ENCODE measurements at places on chromosomes 12 and 14.

DNA sequence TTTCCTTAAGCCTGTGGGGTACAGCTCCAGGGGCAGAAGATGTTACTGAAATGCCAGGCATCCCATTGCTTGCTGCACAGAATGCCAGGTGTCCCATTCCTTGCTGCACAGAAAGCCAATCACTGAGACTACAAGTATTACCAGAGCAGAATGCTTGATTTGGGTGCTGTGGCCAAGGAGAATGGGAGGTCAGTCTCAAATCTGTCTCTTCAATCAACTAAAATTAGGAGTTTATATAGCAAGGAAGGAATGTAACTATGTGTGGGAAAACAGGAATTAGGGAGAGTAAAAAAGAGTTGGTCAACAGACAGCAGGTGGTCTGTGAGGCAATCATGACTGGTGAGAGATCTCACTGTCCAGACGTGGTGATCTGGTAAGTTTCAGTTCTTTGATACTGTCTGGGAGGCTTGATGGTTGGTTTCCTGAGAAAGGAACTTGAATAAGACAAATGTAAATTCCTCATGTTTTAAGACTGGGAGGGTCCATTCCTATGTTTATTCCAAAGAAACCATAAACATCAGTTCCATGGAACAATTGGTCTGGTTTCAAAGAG lies 31.2 kb upstream of the VASH1 start:
- H3K36me3 ChIP-seq, result no peaks in the 10 kb centered on the region
- no peak overlapping the region for H3K27ac ChIP-seq
- H3K4me1 ChIP-seq, result no peaks in the 10 kb centered on the region
- no peak for DNase-seq
- H3K27me3 ChIP-seq, result peaks cover 6% of the 10 kb centered on the region
- no peak overlapping the region for H3K4me3 ChIP-seq

DNA sequence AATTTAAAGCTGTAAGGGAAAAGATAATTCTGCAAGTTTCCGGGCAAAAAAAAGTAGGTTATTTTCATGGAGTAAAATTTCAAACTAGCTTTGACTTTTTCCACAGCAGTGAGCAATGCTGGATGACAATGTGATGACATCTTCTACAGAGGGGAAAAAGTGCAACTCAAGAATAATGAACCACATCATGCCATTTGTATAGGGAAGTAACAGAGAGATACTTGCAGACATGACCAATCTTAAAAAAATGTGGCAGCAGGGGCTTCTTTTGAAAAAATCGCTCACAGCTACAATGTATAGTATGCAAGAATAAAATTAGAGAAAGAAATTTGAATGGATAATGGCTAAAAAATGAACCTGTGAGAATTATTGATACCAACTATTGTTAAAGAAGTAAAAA lies 115.5 kb downstream of the DHRS2 start:
- H3K27ac ChIP-seq, result no peak overlapping the region
- H3K4me3 ChIP-seq, result no peak overlapping the region
- no peak for DNase-seq
- H3K27me3 ChIP-seq, result no peaks in the 10 kb centered on the region
- H3K36me3 ChIP-seq, result no peaks in the 10 kb centered on the region
- no peaks in the 10 kb centered on the region for H3K4me1 ChIP-seq

DNA sequence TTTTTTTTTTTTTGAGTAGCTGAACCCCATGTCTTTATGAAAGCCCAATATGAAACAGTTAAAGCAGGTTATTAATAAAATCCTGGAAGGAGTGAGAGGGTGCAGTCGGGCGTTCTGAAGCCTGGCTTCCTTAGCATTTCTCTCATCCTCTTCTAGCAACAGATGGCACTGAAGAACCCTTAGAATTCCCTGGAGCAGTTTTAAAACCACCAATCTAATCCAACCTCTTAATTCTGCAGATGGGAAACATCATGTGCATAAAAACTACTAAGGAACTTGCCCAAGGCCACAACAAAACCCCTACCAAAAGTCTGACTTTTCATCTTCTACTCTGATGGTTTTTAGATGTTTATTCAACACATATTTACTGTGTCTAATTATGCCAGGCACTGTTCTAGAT lies 25.2 kb downstream of the PRDM4 start:
- no peak overlapping the region for H3K27ac ChIP-seq
- H3K36me3 ChIP-seq, result peaks cover 79% of the 10 kb centered on the region
- H3K27me3 ChIP-seq, result no peaks in the 10 kb centered on the region
- no peak for DNase-seq

- DNase-seq, result no peak
- H3K36me3 ChIP-seq, result no peaks in the 10 kb centered on the region
- peaks cover 26% of the 10 kb centered on the region for H3K4me1 ChIP-seq
- no peak overlapping the region for H3K4me3 ChIP-seq
- no peaks in the 10 kb centered on the region for H3K27me3 ChIP-seq
These were observed 3.2 kb upstream of the TUBA1C start for GRCh38 chr12:49261721-49262120.

- H3K4me1 ChIP-seq, result no peaks in the 10 kb centered on the region
- no peak for DNase-seq
- no peaks in the 10 kb centered on the region for H3K27me3 ChIP-seq
- H3K27ac ChIP-seq, result no peak overlapping the region
These were observed 165.5 kb downstream of the SLC38A4 start for GRCh38 chr12:46660276-46660675.

DNA sequence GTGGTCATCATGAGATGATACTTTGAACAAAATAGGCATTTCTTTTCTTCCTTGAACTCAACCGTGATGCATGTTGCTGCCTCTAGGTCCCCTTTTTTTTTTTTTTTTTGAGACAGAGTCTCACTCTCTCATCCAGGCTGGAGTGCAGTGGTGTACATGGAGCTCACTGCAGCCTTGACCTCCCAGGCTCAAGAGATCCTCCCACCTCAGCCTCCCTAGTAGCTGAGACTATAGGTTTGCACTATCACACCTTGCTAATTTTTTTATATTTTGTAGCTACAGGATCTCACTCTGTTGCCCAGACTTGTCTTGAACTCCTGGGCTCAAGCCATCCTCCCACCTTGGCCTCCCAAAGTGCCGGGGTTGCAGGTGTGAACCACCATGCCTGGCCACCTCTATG lies 20.6 kb downstream of the DIP2B start:
- no peaks in the 10 kb centered on the region for H3K36me3 ChIP-seq
- no peak overlapping the region for H3K27ac ChIP-seq
- no peak overlapping the region for H3K4me3 ChIP-seq

DNA sequence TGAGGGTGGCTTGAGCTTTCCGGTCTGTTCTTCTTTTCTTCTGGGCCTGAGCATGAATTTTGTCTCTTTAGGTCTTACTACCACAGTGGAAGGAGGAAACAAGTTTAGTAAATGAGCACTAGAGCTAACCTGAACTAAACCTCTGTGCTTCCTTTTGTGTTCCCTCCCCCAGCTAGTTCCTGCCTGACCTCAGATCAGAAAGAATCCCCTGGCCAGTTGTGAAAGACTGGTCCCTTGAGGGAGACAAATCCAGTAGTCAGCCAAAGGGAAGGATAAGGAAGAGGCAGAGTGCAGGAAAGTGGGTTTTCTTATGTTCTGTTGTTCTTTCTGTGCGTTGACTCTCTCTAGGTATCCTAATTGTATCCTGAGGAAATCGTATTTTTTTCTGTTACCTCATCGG lies 17.5 kb downstream of the ZNF664 start:
- H3K4me3 ChIP-seq, result no peak overlapping the region
- H3K36me3 ChIP-seq, result peaks cover 49% of the 10 kb centered on the region
- no peaks in the 10 kb centered on the region for H3K27me3 ChIP-seq

- H3K36me3 ChIP-seq, result no peaks in the 10 kb centered on the region
- no peaks in the 10 kb centered on the region for H3K27me3 ChIP-seq
- peaks cover 13% of the 10 kb centered on the region for H3K4me1 ChIP-seq
- DNase-seq, result no peak
These were observed 491.8 kb downstream of the PCNX1 start for GRCh38 chr14:71399057-71399487.

DNA sequence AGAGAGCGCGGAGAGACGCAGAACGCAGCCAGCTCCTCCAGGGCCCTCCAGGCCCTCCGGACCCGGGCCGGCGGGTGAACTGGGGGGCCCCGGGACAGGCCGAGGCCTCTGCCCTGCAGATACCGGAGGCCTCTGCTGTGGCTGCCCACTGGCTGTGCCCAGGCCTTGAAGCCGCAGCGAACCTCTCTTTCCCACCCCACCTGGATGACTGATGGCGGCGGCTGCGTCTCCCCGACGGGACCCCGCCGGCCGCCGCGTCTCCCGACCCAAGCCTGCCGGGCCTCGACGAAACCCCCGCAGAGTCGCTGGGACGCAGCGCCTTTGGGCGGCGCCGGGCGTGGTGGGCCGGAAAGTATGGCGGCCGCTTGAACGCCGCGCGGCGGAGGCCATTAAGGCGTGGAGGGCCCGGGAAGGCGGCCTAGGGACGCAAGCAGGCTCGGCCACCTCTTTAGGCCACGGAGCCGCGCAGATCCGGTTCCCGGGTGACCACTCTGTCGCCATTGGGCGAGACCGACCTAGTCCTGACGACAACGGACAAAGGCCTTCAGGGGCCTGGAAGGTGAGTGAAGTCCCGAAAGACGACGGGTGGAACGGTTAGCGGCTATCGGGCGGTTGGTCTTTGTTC lies 8.4 kb upstream of the ERGIC2 start:
- no peaks in the 10 kb centered on the region for H3K27me3 ChIP-seq
- H3K36me3 ChIP-seq, result no peaks in the 10 kb centered on the region
- DNase-seq, result no peak

GRCh38 chr14:77189479-77189878 lies 7.9 kb downstream of the TMEM63C start:
- no peaks in the 10 kb centered on the region for H3K4me1 ChIP-seq
- H3K27me3 ChIP-seq, result peaks cover 2% of the 10 kb centered on the region
- H3K36me3 ChIP-seq, result no peaks in the 10 kb centered on the region
- no peak overlapping the region for H3K27ac ChIP-seq
- no peak overlapping the region for H3K4me3 ChIP-seq
- DNase-seq, result no peak

GRCh38 chr14:57574617-57575288 lies 81.1 kb upstream of the CCDC198 start:
- H3K4me1 ChIP-seq, result no peaks in the 10 kb centered on the region
- no peak overlapping the region for H3K27ac ChIP-seq
- H3K36me3 ChIP-seq, result no peaks in the 10 kb centered on the region
- DNase-seq, result no peak
- H3K27me3 ChIP-seq, result no peaks in the 10 kb centered on the region

DNA sequence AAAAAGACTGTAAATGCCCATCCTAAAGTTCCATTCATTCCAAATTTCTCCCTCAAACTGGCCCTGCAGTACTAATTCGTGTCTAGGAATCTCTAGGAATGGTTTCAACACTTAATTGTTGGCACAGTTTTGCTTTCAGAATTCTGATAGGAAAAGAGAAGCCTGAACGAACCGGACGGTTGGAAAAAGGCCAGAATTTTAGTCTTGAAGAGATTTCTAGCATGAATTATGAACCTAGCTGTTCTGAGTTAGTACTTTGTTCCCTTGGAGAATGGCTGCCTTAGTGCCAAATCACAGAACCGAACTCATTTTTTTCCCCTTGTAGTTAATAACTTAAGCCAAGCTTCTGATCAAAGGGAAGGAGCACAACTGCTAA lies 262.6 kb downstream of the ADAMTS20 start:
- DNase-seq, result no peak
- no peaks in the 10 kb centered on the region for H3K4me1 ChIP-seq

DNA sequence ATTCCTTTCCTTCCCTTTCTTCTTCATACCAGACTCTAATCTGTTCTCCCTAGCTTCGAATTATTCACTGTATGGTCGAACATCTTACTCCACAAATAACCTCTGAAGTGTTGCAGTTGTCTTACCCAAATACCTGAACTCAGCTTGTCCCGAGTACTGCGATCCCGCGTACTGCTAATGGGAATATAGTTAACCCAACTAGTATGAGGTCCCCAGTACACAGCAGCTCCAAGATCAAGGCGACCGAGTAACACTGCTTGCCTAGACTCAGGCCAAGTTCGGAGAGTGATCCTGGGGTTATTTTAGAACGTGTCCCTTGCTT lies 462 bp upstream of the ETNK1 start:
- peak overlapping the region; percentile 96 for H3K4me3 ChIP-seq
- peak overlapping the region; percentile 79 for H3K27ac ChIP-seq
- no peaks in the 10 kb centered on the region for H3K27me3 ChIP-seq
- H3K4me1 ChIP-seq, result peaks cover 7% of the 10 kb centered on the region
- no peaks in the 10 kb centered on the region for H3K36me3 ChIP-seq

- H3K27me3 ChIP-seq, result no peaks in the 10 kb centered on the region
- H3K36me3 ChIP-seq, result peaks cover 10% of the 10 kb centered on the region
- no peak overlapping the region for H3K27ac ChIP-seq
- no peak for DNase-seq
- no peak overlapping the region for H3K4me3 ChIP-seq
These were observed 62.8 kb downstream of the BEGAIN start for GRCh38 chr14:100524233-100524932.

DNA sequence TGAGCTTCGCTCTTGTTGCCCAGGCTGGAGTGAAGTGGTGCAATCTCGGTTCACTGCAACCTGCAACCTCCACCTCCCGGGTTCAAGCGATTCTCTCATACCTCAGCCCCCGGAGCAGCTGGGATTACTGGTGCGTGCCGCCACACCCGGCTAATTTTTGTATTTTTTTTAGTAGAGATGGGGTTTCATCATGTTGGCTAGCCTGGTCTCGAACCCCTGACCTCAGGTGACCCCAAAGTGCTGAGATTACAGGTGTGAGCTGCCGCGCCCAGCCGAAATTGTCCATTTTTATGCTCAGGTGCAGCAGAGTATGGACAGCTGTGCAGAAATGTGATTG lies 19.2 kb upstream of the CYP46A1 start:
- H3K27ac ChIP-seq, result no peak overlapping the region
- no peak overlapping the region for H3K4me3 ChIP-seq
- peaks cover 26% of the 10 kb centered on the region for H3K27me3 ChIP-seq
- DNase-seq, result no peak

DNA sequence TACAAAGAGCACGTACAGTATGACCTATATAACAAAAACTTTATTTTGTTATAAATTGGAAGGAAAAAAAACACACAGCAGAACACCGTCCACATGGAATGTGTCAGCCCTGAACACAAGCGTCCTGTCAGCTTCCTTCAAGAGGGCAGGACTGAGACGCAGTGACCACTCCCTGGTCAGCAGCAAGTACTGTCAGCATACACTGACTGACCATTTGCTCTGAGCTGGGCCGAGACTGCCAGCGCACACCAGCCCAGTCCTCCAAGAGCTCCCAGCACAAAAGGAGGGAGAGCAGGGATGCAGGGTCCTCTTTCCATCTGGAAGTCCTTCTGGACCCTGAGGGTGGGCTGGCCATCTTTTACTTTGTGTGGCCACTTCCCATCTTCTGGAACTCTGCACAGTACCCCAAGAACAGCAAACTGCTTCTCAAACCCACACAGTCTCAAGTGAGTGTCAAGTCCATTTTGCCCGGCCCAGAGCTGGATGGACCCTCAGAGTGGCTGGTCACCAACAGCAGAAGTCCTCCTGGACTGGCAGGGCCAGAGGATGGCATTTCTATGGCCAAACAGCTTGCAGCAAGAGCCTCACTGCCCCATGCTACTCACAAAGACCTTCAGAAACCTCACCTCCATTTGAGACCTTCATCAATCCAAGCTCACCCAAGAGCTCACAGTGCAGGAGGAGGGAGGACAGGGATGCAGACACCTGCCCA lies 11.7 kb downstream of the CCDC88C start:
- H3K27me3 ChIP-seq, result no peaks in the 10 kb centered on the region
- no peak for DNase-seq
- peaks cover 99% of the 10 kb centered on the region for H3K4me1 ChIP-seq
- H3K4me3 ChIP-seq, result peak overlapping the region; percentile 39
- peaks cover 53% of the 10 kb centered on the region for H3K36me3 ChIP-seq

GRCh38 chr14:68460541-68460940 lies 332.3 kb downstream of the ZFP36L1 start:
- no peaks in the 10 kb centered on the region for H3K4me1 ChIP-seq
- no peak for DNase-seq
- no peak overlapping the region for H3K27ac ChIP-seq
- no peak overlapping the region for H3K4me3 ChIP-seq
- no peaks in the 10 kb centered on the region for H3K36me3 ChIP-seq

- no peak overlapping the region for H3K27ac ChIP-seq
- H3K4me1 ChIP-seq, result no peaks in the 10 kb centered on the region
- peaks cover 7% of the 10 kb centered on the region for H3K27me3 ChIP-seq
- no peak overlapping the region for H3K4me3 ChIP-seq
- DNase-seq, result no peak
These were observed 231.2 kb upstream of the LHX5 start for GRCh38 chr12:113702836-113703235.
